Hepatocyte (in vitro differentiated cells): ENCODE measurements at places on chromosomes 6 and 20. TPM values are rescaled to one million over a fixed set of nuclear protein-coding genes. Genes with fewer than 3 reads are reported as not detected.

DCDC2 gene
- 4.7 and 5.0 TPM in 2 replicates for total RNA-seq

TMEM200A gene
- total RNA-seq = 28.5 and 32.9 TPM in 2 replicates

PHACTR1 gene
- 2.8 and 4.3 TPM in 2 replicates for total RNA-seq

KCNG1 gene
- total RNA-seq = 26.1 and 28.7 TPM in 2 replicates

RHAG gene
- total RNA-seq = not detected in 2 replicates

TGM2 gene
- 120 and 133 TPM in 2 replicates for total RNA-seq

LAMP5 gene
- 0.12 and 0.47 TPM in 2 replicates for total RNA-seq

- H3K36me3 ChIP-seq = no peaks in the 10 kb centered on the region
- H3K27ac ChIP-seq = no peak overlapping the region
- no peaks in the 10 kb centered on the region for H3K4me1 ChIP-seq
- H3K4me3 ChIP-seq = no peak overlapping the region
Observed at GRCh38 chr20:20085071-20085470, 32.7 kb downstream of the CFAP61 start.

- no peaks in the 10 kb centered on the region for H3K36me3 ChIP-seq
- H3K27me3 ChIP-seq = no peaks in the 10 kb centered on the region
- DNase-seq = no peak
Observed at GRCh38 chr6:131914234-131914633, 36.9 kb downstream of the CCN2 start.

GRCh38 chr6:34281702-34282334 is 33.0 kb upstream of the SMIM29 start:
- H3K36me3 ChIP-seq = no peaks in the 10 kb centered on the region
- DNase-seq = no peak
- no peaks in the 10 kb centered on the region for H3K27me3 ChIP-seq
- no peaks in the 10 kb centered on the region for H3K4me1 ChIP-seq
- H3K4me3 ChIP-seq = no peak overlapping the region
- H3K27ac ChIP-seq = no peak overlapping the region

GRCh38 chr6:169583886-169584541 is 117.8 kb downstream of the WDR27 start:
- no peaks in the 10 kb centered on the region for H3K36me3 ChIP-seq
- H3K4me1 ChIP-seq = no peaks in the 10 kb centered on the region
- no peak overlapping the region for H3K4me3 ChIP-seq
- DNase-seq = no peak
- H3K27me3 ChIP-seq = no peaks in the 10 kb centered on the region

DNA sequence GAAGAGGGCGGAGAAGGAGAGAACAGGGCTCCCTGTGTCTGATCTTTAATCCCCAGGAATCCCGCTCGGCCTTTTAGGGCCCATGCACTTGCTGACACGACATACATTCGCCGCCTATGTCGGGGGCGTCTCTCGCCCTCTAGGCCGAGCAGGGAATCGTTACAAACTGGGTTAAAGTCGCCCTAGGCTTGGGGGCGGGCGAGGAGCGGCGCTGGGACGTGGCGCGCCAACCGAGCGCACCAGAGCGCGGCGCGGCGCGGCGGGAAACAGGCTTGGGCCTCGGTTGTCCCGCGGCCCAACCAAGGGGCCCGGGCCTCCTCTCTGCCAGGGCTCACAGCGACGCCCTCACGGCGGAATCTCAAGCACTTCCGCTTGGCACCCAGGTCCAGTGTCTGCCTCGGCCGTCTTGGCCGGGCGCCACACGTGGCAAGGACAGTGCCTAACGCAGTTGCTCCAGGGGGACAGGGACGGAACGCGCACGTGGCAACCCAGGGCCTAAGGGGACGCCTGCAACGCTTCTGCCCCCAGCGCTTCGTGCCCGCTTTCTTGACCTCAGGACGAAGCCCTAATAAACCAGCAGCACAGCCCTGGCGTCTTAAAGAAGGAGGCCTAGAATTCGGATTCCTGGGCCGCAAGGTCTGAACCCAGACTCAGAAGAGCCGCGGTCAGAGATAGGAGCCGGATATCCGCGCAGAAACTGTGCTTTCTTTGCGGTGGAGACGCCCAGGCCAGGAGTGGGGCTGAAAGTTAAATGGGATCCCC is 71.5 kb downstream of the NCR2 start:
- peaks cover 85% of the 10 kb centered on the region for H3K27me3 ChIP-seq
- H3K4me3 ChIP-seq = no peak overlapping the region
- H3K27ac ChIP-seq = peak overlapping the region; percentile 66
- H3K36me3 ChIP-seq = no peaks in the 10 kb centered on the region

- DNase-seq = peak; percentile 45
- no peaks in the 10 kb centered on the region for H3K36me3 ChIP-seq
- peak overlapping the region; percentile 91 for H3K27ac ChIP-seq
- peaks cover 8% of the 10 kb centered on the region for H3K4me1 ChIP-seq
- H3K4me3 ChIP-seq = peak overlapping the region; percentile 72
- H3K27me3 ChIP-seq = no peaks in the 10 kb centered on the region
Observed at GRCh38 chr20:38434301-38434741, 807 bp downstream of the SNHG17 start.
